SJSA1 (cell line): ENCODE measurements at places on chromosomes 7 and 10.

DNA sequence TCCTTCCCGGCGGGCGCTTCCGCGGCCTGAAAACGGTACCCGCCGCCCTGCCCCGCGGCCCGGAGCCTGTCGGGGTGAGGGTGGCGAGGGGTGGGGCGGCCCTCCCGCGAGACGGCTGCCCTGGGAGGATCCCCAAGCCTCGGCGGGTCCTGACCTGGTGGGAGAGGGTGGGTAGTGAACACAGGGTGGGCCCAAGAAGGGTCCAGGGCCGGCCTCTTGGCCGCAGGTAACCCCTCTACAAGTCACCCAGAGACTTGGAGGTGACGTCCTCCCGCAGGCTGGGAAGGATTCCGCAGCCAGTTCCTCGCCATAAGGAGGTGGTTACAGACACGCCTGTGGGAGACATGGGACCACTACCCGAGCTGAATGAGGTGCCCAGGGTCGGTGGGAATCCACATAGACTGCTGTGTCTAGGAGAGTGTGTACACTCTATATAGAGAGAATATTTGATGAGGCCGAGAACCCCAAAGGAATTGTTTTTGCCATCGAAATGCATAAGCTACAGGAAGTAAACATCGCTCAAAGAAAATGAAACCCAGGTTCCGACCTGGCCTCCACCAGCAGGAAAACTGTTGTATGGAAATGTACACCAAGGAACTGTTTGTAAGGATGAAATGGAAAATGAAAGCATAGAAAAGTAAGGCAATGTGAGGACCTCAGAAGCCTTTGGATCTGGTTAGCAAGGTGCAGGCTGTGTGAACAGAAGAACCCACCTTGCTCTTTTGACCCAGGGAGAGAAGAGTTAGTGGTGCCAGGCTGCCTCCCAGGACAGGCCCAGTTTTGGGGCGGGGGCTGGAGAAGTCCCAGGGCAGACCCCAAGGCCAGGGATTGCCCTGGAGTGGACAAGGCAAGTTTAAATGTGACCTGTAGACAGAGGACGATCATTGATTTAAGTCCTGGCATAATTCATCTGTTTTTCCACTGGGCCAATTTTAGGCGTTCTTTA, 659 bp downstream of the OPTN start:
- DNase-seq = peak; percentile 50

DNA sequence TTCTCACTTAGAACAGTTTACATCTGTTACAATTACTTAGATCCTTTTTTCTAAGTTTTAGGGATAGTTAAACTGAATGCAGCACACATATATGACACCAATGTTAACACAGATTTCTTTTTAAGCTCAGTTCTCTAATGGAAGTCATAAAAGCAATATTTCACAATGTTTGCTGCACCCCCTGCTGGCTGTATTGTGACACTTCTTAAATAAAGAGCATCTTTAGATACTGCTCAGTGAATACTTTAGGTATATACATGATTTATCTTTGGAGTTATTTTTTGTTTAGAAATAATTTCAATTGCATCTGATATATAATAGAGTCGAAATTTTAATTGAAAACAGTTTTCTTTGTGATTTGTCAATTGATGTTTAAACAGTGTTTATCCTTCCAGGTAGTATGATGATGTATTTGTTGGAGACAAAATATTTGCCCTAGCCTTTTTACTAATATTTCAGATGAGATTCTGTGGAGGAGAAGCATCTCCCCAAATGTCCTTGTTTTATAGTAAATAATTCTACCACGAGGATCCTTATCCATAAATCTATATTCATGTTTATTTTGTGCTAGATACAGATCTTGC, 174.4 kb downstream of the ST7 start:
- no peak for DNase-seq

GRCh38 chr10:36141856-36142560, 499.9 kb upstream of the FZD8 start:
- no peak for DNase-seq

- DNase-seq = no peak
Measured at GRCh38 chr7:50479743-50480517, 29.8 kb upstream of the FIGNL1 start.

DNA sequence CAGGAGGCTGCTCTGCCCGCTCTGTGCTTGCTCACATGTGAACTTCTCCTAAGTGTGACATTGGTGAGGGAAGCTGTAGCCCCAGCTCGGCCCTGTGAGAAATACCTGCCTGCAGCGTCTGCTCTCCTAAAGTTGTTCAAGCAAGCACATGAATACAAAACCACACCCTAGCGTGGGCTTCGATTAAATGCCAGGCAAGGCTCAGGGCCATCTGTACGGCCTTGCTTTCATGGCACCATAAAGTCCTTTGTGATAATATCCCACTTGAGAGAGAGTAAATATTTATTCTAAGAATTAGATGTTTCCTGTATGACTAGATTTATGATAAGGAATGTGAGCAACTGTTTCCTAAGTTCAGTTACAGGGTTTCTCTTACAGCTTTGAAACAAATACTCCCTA, 262.8 kb upstream of the KLF14 start:
- DNase-seq = peak; percentile 67

- no peak for DNase-seq
Measured at GRCh38 chr10:71805776-71806703, 32.7 kb upstream of the VSIR start.

GRCh38 chr10:81730891-81731290, 144.1 kb upstream of the NRG3 start:
- no peak for DNase-seq

- DNase-seq = no peak
Measured at GRCh38 chr7:5237286-5237685, 45.5 kb upstream of the SLC29A4 start.

DNA sequence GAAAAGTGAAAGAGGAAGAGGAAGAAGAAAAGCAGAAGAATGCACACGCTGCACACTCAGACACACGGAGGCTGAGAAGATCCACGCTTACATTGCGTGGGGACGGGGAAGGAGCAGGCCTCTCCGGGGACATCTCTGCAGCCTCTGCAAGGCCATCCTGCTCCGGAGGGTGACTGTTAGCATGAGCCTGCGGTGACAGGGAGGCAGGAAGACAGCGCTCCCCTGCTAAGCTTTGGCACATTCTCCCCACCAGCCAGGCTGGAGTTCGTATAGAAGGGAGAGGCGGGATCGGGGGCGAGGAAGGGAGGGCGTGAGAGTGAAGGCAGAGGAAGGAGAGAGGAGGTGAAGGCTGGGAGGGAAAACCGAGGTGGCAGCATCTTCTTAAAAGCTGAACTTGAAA, 366.0 kb upstream of the SHH start:
- DNase-seq = no peak

DNA sequence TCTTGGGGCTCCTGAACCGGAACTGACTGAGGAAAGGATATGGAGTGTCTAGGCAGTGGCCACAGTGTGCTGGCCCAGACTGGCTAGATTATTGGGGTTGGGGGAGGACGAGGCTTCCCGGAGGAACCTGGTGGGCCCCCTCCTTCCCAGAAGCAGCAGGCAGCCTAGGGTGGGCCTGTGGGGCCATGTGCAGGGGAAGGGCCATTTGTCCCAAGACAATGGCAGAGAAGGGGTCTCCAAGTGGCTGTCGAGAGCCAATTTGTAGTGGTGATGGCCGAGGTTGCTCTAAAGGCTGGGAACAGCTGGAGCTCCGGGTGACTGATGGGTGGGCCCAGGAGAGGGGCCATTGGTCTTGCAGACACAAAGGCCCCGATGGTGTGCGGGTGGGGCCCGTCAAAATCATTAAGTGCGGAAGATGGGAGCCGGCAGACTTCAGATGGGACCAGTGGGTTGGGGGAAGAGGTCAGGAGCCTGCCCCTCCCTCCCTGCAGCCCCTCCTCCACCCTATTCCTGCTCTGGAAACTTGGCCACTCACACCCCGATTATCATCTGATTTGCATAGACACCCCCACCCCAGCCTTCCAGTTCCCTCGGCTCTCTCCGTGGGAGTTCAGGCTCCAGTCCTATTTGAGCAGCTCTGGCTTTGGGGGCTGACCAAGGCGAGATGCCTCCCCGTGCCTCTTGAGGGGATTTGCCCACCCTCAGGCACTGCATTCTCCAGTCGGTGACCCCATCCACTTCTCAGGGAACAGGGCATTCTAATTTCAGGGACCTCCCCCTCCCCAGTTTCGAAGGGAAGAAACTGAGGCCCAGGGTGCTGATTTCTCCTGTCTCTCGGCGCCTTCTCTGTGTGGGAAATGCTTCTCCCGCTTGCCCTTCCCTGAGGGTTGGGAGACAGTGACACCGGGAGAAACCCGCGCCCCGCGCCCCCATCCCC, 36.0 kb upstream of the PAX2 start:
- DNase-seq = no peak

- DNase-seq = no peak
Measured at GRCh38 chr10:133213641-133214467, 16.2 kb upstream of the UTF1 start.

GRCh38 chr10:16968416-16969041, 151.3 kb upstream of the RSU1 start:
- DNase-seq = peak; percentile 86

GRCh38 chr7:117750612-117751563, 122.4 kb downstream of the CTTNBP2 start:
- peak; percentile 15 for DNase-seq

DNA sequence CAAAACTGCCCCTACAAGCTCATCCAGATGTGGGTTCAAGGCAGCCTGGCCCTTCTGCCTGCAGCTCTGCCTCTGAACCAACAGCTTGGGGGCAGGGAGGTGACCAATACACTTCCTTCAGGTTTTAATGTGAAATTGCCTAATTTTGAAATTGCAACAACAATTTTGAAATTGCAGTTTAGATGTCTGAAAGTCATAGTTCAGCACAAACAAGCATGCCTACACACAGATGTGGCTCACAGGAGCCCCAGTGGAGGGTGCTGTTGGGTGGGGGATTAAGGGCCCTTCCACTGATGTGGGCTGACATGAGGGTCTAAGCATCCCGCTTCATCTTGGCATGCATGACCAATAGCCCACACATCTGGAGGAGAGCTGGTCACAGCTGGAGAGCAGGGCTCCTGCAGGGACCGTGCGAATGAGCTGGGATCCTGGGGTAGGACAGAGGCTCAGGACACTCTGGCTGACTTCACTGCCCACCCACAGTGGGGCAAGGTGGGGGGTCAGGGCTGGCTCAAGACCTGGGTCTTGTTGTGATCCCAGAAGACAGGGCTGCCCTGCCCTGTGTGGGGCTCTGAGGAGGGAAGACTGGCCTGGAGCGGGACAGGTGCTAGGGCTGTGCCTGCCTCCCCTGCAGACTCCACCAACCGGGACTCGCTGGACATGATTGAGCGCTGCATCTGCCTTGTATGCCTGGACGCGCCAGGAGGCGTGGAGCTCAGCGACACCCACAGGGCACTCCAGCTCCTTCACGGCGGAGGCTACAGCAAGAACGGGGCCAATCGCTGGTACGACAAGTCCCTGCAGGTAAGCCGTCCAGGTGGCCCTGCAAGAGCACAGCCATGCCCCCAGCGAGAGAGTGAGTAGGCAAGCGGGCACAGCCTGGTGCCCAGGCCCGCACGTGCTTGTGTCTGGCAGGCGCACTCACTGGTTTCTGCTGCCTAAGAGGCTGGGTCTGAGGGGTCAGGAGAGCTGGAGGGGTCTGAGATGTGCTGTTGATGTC, 32.3 kb downstream of the CHAT start:
- DNase-seq = no peak

DNA sequence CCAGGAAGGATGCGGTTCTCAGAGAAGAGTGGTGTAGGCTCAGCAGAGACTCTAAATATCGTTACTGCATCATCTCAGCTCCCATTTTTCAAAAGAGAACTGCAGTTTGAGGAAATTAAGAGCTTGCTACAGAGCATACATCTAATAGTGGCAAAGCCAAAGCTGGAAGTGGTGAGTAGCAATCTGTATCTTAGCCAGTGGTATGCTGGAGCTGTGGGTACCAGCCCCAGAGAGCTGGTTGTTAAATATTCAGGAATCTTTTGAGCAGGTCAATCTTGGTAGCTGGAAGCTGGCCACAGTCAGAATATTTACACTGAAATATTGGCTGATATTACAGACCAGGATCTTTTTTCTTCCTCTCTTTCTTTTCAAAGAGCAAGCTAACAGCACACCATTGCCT, 88.4 kb upstream of the STEAP1B start:
- DNase-seq = no peak

DNA sequence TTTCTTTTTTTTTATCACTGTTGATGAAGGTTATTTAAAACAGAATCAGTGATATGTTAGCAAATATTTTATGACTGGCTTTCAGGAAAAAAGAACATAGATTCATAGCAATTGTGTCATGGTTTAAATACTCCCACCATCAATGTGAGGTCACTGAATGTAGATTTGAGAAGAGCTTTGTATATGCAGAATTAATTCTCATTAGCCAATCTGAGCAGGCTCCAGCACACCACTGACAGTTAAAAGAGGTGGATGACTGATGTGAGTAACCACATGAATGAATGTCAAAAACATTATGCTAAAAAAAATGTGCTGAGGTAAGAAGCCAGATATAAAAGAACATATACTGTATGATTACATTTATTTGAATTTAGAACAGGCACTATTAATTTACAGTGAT, 174.8 kb upstream of the KAT6B start:
- no peak for DNase-seq

DNA sequence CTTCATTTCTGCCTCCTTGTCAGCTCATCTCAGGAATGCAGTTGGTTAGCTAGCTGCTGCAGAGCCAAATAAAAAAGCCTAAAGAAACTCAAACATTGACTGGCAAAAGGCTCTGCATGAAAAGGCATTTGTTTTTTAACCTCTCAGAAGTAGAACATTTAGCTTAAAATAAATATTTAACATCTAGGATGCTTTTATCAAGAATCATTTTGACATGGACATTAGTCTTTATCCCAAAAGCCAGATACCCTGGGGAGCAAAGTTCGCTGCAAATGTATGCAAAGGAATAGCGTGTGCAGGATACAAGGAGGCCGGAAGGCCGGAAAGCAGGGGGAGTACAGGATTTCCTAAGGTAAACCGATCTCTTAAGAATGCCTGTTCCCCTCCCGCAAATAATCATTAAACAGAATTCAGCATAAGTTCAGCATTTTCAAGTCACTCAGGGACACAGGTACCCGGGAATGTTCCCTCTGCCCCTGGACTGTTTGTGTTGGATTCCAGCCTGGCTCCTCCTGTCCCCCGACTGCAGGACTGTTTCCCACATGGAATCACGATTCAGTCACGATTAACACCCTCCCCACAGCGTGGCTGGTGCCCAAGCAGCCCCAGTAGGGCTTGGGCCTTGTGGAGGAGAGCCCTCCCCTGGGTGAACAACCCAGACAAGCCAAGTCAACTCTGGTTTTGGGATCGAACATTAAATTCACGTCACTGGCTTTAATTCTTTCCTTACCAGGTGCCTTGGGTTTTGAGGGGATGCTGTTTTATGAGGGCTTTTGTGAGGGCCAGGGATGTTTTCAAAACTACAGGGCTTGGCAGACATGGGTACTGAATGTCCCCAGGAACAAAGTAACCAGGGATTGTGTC, 97.8 kb downstream of the HIPK2 start:
- DNase-seq = peak; percentile 53

GRCh38 chr7:11206177-11206899, 232.7 kb downstream of the PHF14 start:
- DNase-seq = no peak

DNA sequence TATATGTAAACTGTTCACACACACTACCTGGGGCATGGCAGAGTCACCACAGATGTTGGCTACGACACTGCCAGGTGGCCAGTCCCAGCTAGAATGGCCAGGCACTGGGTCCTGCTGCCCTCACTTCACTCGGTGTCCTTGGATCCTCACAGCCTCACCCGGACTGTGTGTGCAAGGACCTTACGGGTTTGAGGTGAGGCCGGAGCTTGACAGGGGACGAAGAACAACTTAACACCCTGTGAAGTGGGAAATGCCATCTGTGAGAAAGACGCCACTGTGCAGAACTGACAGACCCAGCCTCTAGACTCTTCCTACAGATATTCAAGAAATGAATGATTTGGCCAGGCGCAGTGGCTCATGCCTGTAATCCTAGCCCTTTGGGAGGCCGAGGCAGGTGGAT, 46.7 kb downstream of the KLRG2 start:
- DNase-seq = no peak

- no peak for DNase-seq
Measured at GRCh38 chr7:50552921-50553320, 12.3 kb downstream of the DDC start.
